ENCODE measurements at places on chromosomes 2 and 18. TPM values are rescaled to one million over a fixed set of nuclear protein-coding genes. Genes with fewer than 3 reads are reported as not detected.

ALK gene
- 0.13 TPM for total RNA-seq

CFAP65 gene
- total RNA-seq = not detected

UGT1A5 gene
- not detected for total RNA-seq

APLF gene
- total RNA-seq = 7.9 TPM

ZAP70 gene
- total RNA-seq = 7.5 TPM

SLC8A1 gene
- total RNA-seq = 35.9 TPM

TMEM247 gene
- total RNA-seq = not detected

TUBA4A gene
- total RNA-seq = 59.2 TPM

AP1S3 gene
- 2.0 TPM for total RNA-seq

AKAIN1 gene
- total RNA-seq = not detected

GRCh38 chr2:203744091-203744490, 37.7 kb downstream of the CD28 start:
- DNase-seq = no peak

DNA sequence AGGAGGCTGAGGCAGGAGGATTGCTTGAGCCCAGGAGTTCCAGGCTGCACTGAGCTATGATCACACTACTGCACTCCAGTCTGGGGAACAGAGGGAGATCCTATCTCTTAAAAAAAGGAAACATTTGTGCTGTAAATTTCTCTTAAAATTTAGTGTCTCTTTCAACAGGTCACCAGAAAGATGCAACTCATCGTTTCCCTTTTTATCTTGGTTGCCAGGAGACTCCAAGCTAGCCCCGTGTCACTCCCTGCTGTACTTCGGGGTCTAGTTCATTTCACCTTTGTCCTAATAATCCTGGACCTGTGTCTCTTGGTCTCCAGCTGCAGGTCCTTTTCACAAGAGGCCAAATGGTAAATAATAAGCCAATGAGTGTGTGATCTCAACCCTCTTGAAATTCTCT, 7.1 kb downstream of the HS1BP3 start:
- no peak for DNase-seq

GRCh38 chr2:44116319-44116718, 52.4 kb upstream of the PPM1B start:
- DNase-seq = no peak

DNA sequence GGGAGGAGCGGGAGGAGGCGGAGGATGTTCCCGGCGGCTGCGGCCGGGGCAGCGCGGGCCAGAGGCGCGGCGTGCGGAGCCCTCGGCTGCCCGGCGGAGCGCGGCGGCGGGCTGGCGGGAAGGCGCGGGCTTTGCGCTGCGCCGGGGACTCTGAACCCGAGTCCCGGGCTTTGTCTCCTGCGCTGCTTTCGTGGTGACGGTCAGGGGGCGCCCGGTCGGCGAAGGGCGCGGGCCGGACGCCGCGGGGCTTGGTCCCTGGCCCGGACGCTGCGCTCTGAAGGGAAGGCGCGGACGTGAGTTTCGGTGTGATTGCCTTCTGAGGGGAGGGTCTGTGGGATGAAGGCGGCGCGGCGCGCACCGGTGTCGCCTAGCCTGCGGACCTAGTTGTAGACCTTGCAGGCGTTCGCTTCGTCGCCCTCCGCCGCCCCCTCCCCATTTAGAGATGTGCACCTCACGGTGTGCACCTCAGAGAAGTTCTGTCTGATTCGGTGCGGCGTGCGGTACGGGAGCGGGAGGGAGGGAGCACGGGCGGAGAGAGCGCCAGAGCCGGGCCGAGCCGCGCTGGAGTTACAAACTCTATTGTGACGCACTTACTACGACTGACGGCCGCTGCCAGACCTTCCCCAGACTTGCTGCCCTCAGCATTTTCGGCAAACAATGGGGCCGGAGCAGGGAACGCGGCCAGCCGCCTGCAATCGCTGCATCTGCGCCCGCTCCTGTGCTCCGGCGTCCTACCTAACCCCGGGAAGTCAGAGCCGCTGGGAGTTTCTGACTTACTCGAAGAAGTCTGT, 2.1 kb downstream of the BCL2L11 start:
- peak; percentile 93 for DNase-seq

GRCh38 chr2:98796775-98797544, 66.0 kb upstream of the MGAT4A start:
- no peak for DNase-seq

DNA sequence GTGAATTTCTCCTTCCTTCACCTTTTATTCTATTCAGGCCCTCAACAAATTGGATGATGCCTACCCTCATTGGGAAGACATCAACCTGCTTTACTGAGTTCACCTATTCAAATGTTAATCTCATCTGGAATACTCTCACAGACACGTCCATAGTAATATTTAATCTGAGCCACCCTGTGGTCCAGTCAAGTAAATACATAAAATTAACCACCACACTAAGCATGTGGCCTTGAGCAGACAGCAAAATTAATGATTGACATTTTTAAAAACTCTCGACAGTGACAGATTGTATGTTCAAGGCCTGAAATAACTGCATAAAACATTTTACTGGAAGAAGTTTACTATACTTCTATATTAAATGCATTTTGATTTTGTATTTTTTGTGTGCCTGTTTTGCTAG, 540.6 kb upstream of the GCFC2 start:
- no peak for DNase-seq

GRCh38 chr2:120174963-120175581, 48.1 kb downstream of the TMEM185B start:
- no peak for DNase-seq

GRCh38 chr2:189179570-189179950, at the start of gene COL5A2:
COL5A2 (minus strand) TSS chr2:189179761; CDS start chr2:189179604, 157 bp downstream.
- DNase-seq = peak; percentile 75

DNA sequence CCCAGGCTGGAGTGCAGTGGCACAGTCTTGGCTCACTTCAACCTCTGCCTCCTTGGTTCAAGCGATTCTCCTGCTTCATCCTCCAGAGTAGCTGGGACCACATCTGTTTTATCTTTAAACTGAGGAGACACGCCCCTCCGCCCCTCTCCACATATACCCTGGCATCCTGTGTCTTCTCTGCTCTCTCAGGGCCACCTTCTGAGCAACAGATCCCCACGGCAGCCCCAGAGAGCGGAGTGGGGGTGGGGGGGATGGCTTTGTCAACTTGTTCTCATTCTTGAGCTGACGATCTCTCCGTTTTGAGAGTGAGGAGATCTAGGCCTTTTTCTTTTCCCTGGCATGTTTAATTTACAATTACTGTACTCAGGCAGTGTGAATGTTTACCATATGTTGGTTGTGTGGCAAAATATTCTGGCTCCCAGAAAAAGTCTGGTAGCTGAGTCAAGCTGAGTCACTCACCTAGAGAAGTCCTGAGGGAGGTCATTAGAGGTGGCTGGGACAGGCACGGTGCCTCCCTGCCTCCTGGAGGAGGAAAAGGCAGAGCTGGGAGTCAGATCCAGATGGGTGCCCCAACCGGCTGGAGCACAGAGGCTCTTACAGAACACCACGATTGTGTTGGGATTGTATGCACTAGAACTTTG, 19.5 kb upstream of the ID2 start:
- DNase-seq = no peak

DNA sequence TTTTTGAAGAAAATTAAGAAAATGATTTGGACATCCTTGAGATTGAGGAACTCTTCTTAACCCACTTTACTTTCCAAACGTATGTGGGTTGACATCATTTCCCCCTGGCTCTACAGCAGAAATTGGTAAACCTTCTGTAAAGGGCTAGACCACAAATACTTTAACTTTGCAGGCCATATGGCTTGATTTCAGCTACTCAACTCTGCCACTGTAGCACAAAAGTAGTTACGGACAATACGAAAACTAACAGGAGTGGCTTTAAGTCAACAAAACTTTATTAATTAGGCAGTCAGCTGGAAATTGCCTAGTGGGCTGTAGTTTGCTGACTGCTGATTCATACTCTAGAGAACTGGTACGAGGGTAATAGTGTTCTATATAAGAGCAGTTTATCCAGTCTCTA, 83.2 kb upstream of the DTNB start:
- no peak for DNase-seq

DNA sequence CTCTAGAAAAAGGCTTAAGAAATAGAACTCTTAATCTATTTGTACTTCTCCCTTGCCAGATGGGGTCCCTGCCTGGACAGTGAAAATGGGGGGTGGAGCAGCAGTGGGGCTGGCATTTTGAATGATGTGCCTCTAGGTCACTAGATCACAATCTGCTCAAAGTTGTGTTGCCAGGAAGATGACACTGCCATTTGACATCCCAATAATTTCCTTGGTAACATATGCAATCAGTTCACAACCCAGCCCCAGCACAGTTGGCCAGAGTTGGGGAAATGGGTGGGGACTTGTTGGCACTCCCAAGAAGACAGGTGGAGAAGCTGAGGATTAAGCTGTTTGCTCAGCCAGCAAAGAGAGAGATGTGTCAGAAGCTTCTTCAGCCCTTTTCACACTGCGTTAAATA, 558.3 kb upstream of the KLHL29 start:
- DNase-seq = no peak

DNA sequence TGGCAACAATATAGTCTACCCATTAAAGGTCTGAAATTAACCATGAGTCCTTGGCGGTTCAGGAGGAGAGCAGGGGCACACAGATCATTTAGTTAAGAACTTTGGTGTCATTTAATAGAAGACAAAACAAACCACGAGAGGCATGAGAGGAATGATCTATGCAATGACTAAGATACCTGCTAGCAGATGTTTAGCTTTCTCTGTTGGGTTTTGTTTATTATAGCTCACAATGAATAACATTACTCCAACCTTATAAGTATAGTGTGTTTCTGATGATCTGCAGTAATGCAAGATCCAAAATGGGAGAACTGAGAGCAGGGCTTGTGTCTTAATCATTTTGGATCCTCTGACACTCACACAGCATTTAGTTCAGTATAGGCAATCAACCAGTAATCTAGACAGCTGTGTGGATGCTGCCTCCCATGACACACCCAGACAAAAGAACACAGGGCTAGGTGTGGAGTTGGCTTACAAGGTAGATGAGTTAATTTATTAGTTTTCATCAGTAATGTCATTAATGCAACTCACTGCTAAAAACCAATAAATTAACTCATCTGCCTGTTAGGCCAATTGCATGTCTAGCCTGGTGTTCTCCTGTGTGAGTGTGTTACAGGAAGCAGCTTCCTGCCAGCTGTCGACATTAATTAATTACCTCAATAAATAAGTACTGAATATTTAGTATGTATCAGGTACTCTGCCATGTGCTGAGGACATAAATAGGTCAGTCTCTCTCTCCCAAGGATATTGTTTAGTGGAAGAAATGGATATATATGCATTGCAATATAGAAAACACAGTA, 92.3 kb downstream of the CLIP4 start:
- DNase-seq = no peak

DNA sequence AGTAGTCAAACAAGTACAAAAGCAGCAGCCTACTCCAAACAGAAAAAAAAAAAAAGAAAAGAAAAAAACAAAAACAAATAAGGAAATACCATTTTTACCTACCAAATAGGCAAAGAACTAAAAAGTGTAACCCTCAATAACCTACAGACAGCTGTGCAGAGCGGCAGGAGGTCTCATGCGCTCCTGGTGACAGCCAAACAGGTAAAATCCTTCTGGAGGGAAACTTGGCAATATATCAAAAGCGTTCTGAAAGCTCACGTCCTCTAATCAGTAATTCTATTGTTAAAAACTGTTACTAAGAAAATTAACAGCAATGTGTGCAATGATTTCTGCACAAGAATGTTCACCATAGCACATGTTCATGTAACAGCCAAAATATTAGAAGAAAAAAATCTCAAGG, 105.6 kb downstream of the AFF3 start:
- DNase-seq = no peak

DNA sequence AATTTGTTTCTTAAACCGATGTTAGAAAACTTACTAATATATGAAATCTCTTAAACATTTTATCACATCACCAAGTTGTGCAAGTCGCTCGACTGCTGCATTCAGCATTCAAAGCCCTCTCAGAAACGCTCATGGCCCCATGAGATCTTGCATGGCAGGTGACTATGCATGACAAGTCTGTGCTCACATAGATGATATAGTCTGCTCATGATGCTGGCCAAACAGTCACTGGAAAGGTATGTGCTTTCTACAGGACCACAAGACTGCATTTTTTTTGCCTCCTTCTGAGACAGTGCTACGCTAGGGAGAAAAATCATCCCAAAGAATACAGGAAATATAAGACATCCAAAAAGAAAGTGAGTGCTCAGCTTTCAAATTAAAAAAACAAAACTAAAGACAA, 98.3 kb upstream of the ZBTB14 start:
- no peak for DNase-seq

GRCh38 chr2:696463-696862, 19.3 kb upstream of the TMEM18 start:
- DNase-seq = no peak

- DNase-seq = no peak
Observed at GRCh38 chr2:8790739-8791162, 46.7 kb downstream of the KIDINS220 start.

- DNase-seq = peak; percentile 5
Observed at GRCh38 chr2:241548451-241548835, 10.1 kb upstream of the BOK start.

DNA sequence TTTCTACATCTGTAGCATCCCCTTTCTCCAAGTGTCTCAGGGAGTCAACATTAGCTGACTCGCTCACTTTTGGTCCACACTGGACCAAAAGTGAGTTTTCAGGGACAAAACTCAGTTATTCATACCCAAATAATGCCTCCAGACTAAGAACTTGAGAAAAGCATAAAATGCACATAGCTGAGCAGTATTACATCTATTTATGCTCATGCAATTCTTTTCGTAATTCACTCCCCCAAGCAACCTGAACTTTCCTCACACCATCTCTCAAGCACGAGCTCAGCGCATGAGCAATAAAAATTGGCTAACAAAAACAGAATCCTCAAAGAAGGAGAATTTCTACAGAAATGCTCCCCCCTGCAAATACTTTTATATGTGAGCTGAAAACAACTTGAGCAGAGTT, 17.0 kb downstream of the SFT2D3 start:
- no peak for DNase-seq

DNA sequence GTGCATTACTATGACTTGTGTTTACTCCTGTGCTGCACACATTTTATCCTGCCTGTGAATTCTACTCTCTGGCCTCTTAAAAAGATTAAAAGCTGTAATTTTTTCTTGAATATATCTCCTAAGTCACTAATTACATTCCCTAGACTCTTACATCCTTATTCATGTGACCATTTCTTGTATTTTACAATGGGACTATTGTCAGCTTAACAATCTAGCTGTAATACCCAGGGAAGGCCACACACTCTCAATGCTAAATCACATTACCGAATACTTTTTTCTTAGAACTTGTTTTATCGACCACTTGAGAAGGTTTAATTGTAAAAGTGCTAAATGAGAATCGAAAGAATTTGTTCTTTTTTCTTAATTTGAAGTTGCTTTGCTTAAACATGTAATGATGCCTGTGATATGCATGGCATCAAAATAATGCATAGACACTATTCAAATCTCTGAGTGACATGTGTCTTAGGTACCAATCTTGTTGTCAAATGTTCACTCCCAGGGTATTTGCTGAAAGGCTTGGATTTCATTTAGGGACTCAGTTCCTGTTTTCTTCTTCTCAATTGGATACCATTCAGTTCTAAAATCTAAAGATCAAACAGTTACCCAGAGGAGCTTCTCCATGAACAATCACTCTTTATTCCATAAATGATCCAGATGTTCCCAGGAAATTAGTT, 498.5 kb downstream of the DPP10 start:
- no peak for DNase-seq

GRCh38 chr2:207764096-207764630, 5.5 kb downstream of the FZD5 start:
- no peak for DNase-seq
